ENCODE measurements at places on chromosomes 3 and 15. TPM values are rescaled to one million over a fixed set of nuclear protein-coding genes. Genes with fewer than 3 reads are reported as not detected.

The SOX14 gene
- total RNA-seq = not detected

The ACTC1 gene
- 15.0 TPM for total RNA-seq

The IMPG2 gene
- 0.25 TPM for total RNA-seq

The ATP10A gene
- 3.2 TPM for total RNA-seq

The SYNPR gene
- not detected for total RNA-seq

The CLDN11 gene
- total RNA-seq = 136 TPM

Measured in vagina (tissue), 2 donors.